ENCODE measurements at places on chromosomes 7 and 10.

DNA sequence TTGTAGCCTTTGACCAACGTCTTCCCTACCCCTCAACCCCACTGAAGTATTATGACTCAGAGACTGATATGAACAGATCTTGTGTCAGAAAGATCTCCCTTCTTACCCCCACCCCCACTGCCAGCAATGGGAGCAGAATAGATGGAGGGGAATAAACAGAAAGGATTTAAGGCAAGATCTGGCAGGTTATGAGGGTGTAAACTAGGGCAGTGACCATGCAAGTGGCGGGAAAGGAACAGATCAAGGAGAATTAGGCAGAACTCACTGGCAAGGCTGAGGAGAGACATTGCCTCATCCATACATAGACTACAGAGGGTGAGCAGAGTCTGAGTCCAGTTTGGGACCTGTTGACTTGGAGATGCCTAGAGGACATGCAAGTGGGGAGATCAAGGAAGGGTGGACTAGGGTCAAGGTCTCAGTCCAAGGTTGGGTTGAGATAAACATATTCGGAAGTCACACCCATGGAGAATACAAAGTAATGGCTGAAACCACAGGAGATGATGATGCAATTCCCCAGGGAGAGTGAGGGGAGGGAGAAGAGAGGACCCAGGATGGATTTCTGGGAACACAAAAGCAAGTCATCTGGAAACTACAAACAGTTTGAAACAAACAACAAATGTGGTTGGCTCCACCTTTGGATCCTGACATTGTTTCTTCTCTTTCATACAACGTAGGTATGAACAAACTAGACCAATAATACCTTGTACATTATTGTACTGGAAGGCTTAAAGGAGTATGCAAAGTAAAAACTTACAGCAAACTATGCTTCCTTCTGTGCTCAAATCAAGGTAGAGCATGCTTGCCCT, 44.9 kb upstream of the IL6 start:
- DNase-seq: no peak

DNA sequence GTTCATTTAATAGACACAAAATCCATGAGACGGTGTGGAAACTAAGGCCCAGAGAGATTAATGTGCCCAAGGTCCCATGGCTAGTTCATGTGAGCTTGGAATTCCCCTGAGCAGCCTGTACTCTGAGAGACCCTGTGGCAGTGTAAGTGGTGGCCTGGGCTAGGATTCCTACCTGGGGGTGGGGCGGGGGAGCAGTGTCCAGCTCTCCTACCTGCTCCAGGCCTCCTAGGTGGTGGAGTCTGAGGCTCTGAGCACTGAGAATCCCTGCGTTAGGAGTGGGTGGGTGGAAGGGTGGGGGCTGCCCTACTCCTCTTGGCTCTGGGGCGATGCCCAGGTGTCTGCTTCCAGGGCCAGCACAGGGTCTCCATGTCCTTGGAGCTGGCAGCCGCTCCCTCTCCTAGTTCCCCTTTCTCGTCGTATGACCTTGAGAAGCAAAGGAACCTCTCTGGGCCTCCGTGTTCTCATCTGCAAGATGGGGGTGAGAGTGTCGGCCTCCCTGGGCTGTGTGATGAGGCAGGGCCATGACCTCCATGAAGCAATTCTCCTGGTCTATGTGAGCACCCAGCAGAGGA, 2.5 kb downstream of the SNCG start:
- DNase-seq: no peak

DNA sequence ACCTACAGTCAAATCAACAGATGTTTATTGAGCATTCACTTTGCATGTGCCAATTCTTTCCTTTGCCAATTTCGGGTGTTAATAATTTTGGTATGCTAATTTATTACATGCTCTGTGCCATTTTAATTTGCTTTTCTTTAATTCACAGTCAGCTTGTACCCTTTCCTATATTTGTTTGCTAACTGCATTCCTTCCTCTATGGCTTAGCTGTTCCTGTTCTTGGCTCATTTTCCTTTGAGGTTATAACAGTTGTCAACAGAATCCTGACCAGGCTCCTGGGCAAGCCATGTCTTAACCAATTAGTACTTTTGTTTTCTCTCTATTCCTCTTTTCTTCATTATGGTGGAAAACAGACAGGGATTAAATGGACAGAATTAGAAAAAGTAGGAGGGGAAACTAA, 73.6 kb upstream of the RPA3 start:
- DNase-seq: no peak

DNA sequence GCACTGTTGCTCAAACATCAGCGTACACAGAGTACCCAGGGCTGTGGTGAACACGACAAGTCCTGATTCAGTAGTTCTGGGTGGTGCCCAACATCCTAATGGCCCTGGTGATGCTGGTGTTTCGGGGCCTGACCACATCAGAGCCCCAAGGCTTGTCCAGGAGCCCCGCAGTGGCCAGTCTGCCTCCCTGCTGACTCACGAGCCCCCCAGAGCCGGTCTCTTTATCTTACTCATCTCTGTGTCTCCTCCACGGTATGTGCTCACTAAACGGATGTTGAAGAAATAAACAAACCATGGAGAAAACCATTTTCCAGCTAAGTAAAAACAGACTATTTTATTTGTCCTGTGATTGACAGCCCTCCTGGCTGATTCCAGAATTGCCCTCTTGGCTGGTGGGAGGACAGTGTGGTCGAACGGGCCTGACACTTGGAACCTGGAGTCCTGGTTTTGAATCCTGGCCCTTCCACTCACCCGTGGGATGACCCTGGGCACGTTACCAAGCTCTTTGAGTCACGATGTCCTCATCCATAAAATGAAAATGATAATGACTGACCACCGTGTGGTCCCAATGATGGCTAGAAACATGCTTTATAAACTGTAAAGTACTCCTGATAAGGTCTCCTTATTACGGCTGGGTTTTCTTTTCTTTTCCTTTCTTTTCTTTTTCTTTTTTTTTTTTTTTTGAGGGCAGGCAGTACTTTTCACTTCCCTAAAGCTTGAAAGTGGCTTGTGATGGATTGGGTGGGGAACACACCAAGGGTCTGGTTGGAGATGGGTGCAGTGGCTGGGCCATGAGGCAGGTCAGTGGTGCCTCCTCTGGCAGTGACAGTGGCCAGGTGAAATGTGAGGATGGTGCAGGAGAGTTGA, 5.7 kb downstream of the HIP1 start:
- no peak for DNase-seq

DNA sequence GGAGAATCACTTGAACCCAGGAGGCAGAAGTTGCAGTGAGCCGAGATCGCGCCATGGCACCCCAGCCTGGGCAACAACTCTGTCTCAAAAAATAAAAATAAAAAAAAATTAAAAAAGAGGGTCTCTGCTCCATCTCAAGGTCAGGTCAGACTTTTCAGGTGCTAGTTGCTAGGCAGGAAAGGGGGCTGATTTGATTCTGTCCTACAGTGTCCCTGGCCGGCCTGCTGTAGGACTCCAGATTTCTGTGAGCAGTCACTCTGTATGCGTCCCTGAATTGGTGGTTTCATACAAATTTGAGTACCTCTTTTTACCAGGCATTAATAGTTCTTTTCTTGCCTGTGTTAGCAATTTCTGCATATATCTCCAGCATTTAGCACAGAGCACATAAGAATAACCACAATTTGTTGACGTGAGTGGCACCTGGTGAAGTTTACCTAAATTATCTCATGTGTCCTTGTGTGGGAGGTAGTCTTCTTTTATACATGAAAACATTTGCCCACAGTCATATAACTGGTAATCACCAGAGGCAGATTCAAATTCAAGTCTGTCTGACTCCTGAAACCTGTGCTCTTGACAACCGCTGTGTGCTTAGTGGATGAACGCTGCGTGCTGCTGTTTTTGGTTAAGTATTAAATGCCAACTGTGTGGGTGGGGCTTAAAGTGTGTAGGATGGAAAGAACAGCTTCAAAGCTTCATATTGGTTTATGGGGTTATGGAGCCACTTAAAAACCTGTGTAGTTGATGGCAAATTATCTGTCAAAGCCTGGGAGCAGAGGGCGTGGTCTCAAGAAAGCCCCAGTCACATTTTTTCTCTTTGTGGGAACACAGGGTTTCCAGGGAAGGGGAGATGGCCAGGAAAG, 3.2 kb upstream of the ZNF775 start:
- no peak for DNase-seq

DNA sequence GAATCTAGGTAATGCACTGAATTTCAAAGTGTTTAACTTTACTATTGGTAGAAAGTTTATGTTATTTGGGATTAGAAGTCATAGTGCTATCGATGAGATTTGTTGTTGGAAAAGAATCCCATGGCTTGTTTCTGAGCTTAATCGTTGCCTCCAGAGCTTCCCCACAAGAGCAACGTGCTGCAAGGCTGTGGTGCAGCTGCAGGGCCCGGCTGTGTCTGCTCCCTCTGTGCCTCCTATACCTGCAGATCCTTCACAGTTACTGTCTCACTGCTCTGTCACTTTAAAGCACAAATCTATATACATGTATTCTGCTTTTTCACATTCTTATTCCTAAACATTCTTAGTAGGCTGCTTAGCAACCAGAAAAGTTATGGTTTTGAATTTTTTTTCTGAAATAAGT, 826.6 kb upstream of the COBL start:
- no peak for DNase-seq

- DNase-seq: no peak
These were observed 37.9 kb downstream of the SORCS1 start for GRCh38 chr10:107126512-107127065.

GRCh38 chr10:65719790-65720189, 1206.0 kb upstream of the LRRTM3 start:
- DNase-seq: no peak

DNA sequence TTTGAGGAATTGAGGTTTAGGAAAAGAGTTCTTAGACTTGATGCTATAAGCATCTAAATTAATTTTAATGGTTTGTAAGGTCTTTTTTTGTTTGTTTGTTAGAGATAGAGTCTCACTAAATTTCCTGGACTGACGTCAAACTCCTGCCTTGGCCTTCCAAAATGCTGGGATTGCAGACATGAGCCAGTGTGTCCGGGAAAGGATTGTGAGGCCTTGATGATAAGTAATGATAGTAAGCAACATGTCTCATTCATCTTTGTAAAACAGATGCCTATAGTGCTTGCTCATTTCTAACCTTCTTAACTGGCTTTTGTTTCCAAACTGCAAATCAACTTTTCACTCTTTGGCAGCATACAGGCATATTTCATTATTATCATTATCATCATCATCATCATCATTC, 176.0 kb upstream of the KCND2 start:
- no peak for DNase-seq

- DNase-seq: no peak
These were observed 41.4 kb downstream of the LRRC20 start for GRCh38 chr10:70341016-70341415.

- DNase-seq: no peak
These were observed 497.2 kb downstream of the PLXNA4 start for GRCh38 chr7:132078891-132079735.

DNA sequence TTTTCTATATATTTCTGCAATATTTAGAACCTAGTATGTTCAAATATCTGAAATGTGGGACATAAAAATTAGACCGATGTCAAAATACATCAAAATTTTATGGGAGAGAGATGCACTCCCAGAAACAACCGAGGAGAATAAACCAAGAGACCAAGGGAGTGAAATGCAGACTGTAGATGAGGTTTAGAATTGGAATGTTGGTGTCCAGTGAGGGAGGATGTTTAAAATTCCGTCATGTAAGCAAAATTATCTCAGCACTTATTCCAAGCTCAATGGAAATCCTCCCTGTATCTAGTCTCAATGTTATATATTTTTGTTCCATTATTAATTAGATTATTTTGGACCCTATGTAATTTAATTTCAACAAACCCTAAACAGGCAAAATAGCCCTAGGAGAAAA, 61.9 kb upstream of the MAGI2 start:
- DNase-seq: no peak

GRCh38 chr10:114604357-114605130, 53.5 kb downstream of the ABLIM1 start:
- no peak for DNase-seq

GRCh38 chr10:96740579-96741281, 20.4 kb upstream of the PIK3AP1 start:
- no peak for DNase-seq

DNA sequence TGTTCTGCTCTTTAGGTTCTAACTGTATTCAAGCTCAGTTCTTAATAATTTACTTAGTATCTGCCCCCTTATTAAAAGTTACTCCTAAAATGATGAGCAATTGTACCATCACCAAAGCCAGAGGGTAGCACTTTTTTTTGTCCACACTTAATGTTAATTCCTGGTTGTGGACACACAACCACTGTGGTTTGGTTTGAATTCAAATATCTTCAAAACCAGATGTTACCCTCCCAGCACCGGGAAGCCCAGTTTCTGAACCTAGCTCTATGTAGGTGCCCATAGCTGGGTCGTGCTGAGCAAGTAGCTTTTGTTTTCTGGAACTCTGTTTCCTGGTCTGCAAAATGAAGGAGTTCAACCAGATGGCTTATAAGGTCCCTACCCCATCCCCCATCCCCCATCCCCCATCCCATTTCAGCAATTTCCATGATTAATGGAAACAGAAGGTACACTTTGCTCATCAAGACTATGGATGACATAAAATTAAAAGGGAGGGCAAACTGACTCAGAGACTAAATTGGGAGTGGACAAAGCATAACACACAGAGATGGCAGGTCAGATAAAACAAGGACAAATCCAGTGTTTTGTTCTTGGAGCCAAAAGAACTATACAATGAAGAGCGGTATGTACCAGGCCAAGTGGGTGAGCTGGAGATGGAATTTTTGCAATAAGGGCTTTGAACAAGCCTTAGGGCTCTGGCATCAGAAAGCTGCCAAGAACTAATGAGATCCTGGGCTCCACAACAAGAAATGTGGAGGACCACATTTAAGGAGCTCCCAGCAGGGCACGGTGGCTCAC, 56.7 kb downstream of the DLG5 start:
- no peak for DNase-seq

DNA sequence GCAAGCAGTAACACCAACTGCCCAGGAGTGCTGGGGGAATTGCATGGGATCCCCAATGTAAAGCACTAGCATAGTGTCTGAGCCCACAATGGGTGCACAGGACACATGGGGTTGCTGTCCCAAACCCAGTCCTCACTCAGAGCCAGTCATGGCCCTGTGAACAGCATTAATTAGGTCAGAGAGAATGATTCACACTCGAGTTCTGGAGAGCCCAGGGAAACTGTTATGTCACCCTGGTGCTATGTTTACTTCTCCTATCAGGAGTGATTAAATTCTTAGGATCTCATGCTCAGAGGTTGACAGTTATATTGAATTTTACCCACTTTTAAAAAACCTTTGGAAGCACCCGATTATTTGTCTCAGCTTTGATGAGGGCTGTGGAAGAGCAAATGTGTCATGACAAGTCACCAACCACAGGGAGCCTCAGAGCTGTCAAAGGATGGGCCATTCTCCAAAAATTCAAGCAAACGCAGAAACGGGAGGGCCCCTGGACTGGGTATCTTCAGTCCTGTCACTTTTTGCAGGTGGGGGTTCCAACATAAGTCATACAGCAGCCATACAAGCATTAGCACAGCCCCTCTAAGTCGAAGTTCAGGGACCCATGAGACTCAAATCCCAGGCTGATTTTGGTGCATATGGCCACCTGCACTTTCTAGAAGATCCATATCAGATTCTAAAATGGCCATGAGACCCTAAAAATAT, 1.3 kb upstream of the RASSF4 start:
- no peak for DNase-seq

DNA sequence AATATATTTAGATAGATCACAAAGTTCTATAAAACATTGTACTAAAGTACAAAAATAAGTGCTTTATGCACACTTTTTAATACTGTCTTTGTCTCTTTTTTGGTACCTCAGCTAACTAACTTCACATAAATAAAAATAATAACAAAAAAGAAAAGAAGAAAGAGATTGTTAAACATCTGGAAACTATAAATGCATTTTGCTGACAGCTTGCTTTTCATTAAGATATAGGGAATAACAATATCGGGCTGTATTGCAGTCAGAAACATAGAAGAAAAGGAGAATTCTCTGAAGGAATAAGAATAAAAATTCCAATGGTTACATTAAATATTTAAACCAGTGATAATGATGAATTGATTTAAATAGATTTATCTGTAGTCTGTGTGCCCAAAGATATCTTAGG, 59.9 kb downstream of the ASAH2B start:
- no peak for DNase-seq
